ENCODE measurements at places on chromosomes 12 and 14.

GRCh38 chr12:92278378-92278828, 132.8 kb upstream of the BTG1 start:
- H3K27me3 ChIP-seq = no peaks in the 10 kb centered on the region
- no peaks in the 10 kb centered on the region for H3K36me3 ChIP-seq
- peak overlapping the region; percentile 43 for H3K27ac ChIP-seq
- DNase-seq = no peak

DNA sequence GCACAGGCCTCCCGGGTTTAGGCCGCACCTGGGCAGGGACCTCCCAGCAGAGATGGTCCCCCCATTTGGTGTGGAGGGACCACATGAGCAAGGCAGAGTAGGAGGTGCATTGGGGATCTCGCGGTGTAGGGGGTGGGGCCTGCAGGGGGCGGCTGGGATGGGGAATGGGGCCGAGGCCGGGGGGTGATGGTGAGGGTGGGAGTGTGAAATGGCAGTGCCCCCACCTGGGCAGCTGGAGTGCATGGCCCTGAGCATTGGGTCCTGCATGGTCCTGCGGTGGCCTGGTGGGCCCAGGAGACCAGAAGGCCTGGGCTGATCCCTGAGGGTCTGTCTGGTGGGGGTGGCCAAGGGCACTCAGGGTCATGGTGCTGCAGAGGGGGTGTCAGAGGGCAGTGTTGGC, 111.8 kb downstream of the KIF26A start:
- H3K4me3 ChIP-seq = no peak overlapping the region
- no peaks in the 10 kb centered on the region for H3K4me1 ChIP-seq
- no peaks in the 10 kb centered on the region for H3K36me3 ChIP-seq

DNA sequence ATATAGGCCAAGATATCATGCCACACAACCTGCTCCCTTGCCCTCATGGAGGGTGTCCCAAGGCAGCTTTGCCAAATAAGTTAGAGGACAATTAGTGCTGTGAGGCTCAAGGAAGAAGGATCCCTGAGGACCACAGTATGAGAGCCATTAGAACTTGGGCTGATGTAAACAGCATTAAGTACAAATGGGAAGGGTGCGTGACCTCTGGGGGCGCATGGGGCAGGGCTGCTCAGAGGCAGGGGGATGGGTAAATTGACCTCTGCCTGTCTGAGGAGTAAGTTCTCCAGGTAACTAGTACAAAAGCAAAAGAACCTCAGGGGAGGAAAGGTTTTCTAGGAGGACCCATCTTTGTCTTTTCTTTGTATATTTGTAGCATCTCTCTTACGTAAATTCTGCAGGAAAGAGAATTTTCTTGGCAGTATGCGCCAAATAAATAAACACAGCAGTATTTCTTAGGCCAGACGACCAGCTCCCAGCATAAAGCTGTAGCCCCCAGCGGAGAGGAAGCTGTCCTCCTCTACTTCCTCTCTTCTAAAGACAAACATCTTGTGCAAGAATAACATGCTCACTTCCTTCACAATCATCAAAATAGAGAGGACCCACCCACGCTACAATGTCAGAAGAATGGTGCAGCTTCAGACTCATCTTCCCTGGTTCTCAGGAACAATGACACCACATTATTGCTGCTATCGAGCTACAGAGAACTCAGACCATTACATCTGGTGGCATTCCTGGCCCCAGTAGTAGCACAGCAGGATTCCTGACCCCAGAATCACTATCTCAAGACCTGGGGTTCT, 16.4 kb upstream of the VWF start:
- no peak for DNase-seq
- H3K4me1 ChIP-seq = no peaks in the 10 kb centered on the region
- H3K36me3 ChIP-seq = no peaks in the 10 kb centered on the region
- no peaks in the 10 kb centered on the region for H3K27me3 ChIP-seq
- no peak overlapping the region for H3K4me3 ChIP-seq

DNA sequence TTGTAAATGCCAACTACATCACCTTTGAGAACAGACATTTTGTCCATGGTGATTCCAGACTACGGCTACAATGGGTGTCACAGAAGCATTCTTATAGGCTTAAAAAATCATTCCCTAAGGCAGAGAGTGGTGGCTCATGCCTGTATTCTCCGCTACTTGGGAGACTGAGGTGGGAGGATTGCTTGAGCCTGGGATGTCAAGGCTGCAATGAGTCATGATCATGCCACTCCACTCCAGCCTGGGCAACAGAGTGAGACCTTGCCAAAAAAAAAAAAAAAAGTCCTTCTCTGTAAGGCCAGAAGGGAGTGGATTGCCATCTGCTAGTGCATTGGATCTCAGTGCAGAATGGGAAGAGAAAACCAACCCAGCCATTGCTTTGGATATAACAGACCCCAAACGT, 522.5 kb downstream of the VRK1 start:
- no peaks in the 10 kb centered on the region for H3K36me3 ChIP-seq
- no peak overlapping the region for H3K4me3 ChIP-seq
- no peaks in the 10 kb centered on the region for H3K4me1 ChIP-seq
- no peak overlapping the region for H3K27ac ChIP-seq
- H3K27me3 ChIP-seq = no peaks in the 10 kb centered on the region

GRCh38 chr12:83113945-83114344, 427.2 kb downstream of the TMTC2 start:
- H3K4me3 ChIP-seq = no peak overlapping the region
- H3K4me1 ChIP-seq = no peaks in the 10 kb centered on the region
- H3K36me3 ChIP-seq = no peaks in the 10 kb centered on the region
- no peak for DNase-seq
- H3K27ac ChIP-seq = no peak overlapping the region
